ENCODE measurements at places on chromosomes 2 and 18. TPM values are rescaled to one million over a fixed set of nuclear protein-coding genes. Genes with fewer than 3 reads are reported as not detected.

NETO1 gene
- total RNA-seq, result not detected

UGT1A10 gene
- total RNA-seq, result 6.9 TPM

RGPD4 gene
- total RNA-seq, result not detected

TBR1 gene
- total RNA-seq, result not detected

RND3 gene
- 62.3 TPM for total RNA-seq

SLC4A3 gene
- total RNA-seq, result 3.0 TPM

RGPD3 gene
- 0.04 TPM for total RNA-seq

EMX1 gene
- total RNA-seq, result not detected

SOX11 gene
- not detected for total RNA-seq

HOXD13 gene
- not detected for total RNA-seq

HS6ST1 gene
- total RNA-seq, result 30.8 TPM

SANBR gene
- 5.3 TPM for total RNA-seq

Measured in esophagus mucosa (tissue), 1 donor.